ENCODE measurements at places on chromosomes 13 and 19. TPM values are rescaled to one million over a fixed set of nuclear protein-coding genes. Genes with fewer than 3 reads are reported as not detected.

- H3K4me3 ChIP-seq, result no peak overlapping the region
- H3K36me3 ChIP-seq, result no peaks in the 10 kb centered on the region
- H3K4me1 ChIP-seq, result no peaks in the 10 kb centered on the region
- no peak for DNase-seq
These were observed 72.9 kb upstream of the UQCRFS1 start for GRCh38 chr19:29285878-29286277.

DNA sequence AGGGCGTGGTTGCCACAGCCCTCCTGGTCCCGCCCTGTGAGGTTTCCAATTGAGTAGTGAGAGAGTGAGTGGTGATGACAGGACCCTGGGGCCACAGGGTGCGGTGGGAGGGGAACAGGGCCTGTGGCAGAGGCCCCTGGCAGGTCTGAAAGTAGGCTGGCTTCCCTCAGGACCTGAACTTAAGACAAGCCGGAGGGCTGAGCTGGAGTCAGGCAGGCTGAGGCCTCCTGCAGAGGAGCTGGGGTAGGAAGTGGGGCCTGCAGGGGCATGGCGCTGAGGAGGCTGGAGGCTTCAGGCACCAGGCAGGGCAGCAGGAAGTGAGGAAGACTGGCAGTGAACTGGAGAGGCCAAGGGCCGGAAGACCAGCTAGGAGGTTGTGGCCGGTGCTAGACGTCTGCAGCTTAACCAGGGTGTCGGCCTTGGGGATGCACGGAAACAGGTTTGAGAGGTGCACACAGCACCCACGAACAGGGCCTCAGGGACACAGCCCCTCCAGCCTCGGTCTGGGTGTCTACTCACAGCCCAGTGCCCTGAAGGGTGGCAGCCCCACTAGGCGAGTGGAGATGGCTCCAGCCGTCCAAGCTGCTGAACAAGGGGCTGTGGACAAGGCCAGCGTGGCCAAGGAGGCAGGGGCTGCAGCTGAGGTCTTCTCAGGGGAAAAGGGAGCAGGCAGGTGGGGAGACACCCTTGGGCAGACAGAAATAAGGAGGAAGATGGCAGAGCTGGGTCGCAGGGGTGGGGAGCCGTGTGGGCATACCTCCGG, 17.8 kb downstream of the POP4 start:
- H3K4me1 ChIP-seq, result peaks cover 43% of the 10 kb centered on the region
- DNase-seq, result peak; percentile 84
- H3K27ac ChIP-seq, result peak overlapping the region; percentile 82
- no peaks in the 10 kb centered on the region for H3K36me3 ChIP-seq
- no peaks in the 10 kb centered on the region for H3K27me3 ChIP-seq
- H3K4me3 ChIP-seq, result peak overlapping the region; percentile 79

GRCh38 chr13:46183018-46183946, 1.3 kb upstream of the LCP1 start:
- no peak for DNase-seq
- H3K4me1 ChIP-seq, result peaks cover 38% of the 10 kb centered on the region
- peak overlapping the region; percentile 97 for H3K4me3 ChIP-seq
- peaks cover 25% of the 10 kb centered on the region for H3K36me3 ChIP-seq
- peak overlapping the region; percentile 96 for H3K27ac ChIP-seq

GRCh38 chr19:3669947-3670795, 30.1 kb downstream of the PIP5K1C start:
- H3K4me1 ChIP-seq, result peaks cover 21% of the 10 kb centered on the region
- H3K27me3 ChIP-seq, result no peaks in the 10 kb centered on the region
- H3K36me3 ChIP-seq, result peaks cover 4% of the 10 kb centered on the region
- no peak overlapping the region for H3K27ac ChIP-seq
- no peak for DNase-seq

- H3K4me3 ChIP-seq, result no peak within 1 kb of the TSS
- no peaks in the 10 kb centered on the region for H3K27me3 ChIP-seq
- no peak within 1 kb of the TSS for H3K27ac ChIP-seq
- no peaks in the 10 kb centered on the region for H3K4me1 ChIP-seq
- H3K36me3 ChIP-seq, result peaks cover 42% of the 10 kb centered on the region
These were observed at the start of gene ZNF793 for GRCh38 chr19:37506387-37507166. Gene ZNF793 (plus strand): TSS chr19:37506939. CDS start chr19:37523440, 16,501 bp downstream.

Gene SMAD9
- total RNA-seq, result not detected

Gene ANKLE1
- total RNA-seq, result 10.7 TPM

- no peaks in the 10 kb centered on the region for H3K4me1 ChIP-seq
- no peak overlapping the region for H3K27ac ChIP-seq
- H3K27me3 ChIP-seq, result peaks cover 16% of the 10 kb centered on the region
- no peak for DNase-seq
- no peak overlapping the region for H3K4me3 ChIP-seq
- H3K36me3 ChIP-seq, result no peaks in the 10 kb centered on the region
These were observed 44.1 kb upstream of the RFXAP start for GRCh38 chr13:36774931-36775330.

DNA sequence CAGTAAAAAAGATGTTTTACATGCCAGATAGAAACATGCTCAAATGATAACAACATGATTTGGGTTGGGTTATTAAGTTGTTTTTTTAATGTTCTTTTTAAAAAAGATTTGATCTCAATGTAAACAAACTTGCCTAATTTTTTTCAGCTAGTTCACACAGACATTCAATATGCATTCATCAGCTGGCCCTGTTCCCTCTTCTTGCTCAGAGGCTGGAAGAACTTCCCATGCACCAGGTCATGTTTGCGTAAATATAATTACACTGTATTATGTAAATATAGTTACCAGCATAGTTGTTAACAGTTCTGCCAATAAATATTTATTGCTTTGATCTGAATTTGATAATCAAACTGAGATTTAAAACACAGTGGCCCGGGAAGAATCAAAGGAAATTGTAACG, 70.6 kb downstream of the ATP11A start:
- H3K36me3 ChIP-seq, result no peaks in the 10 kb centered on the region
- DNase-seq, result no peak

DNA sequence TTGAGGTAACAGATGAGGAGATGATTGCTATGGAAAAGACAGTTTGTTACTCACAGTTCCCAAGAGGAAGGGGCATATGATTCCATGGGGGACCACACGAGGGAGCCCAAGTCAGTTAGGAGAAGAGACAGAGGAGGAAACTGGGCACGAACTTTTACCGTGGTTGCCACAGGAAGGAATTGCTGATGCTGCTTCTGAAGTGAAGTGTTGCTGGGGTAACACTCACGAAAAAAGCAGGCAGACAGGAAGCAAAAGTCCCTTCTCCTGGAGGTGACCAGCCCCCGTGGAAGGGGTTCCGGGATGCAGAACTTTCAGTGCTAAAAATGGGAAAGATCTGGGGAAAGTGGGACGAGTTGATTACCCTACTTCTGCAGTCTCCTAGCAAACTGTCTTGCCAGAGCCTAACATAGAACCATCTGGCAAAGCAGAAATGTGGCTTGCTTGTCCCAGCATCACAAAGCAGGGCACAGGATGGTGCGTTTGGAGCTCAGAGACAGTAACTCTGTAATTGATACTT, 35.4 kb upstream of the MAP3K10 start:
- peaks cover 4% of the 10 kb centered on the region for H3K4me1 ChIP-seq
- no peak overlapping the region for H3K4me3 ChIP-seq
- H3K36me3 ChIP-seq, result no peaks in the 10 kb centered on the region
- DNase-seq, result peak; percentile 27
- H3K27ac ChIP-seq, result no peak overlapping the region
- H3K27me3 ChIP-seq, result no peaks in the 10 kb centered on the region

GRCh38 chr13:84867246-84867645, 932.0 kb downstream of the SLITRK6 start:
- no peak for DNase-seq
- no peak overlapping the region for H3K4me3 ChIP-seq

DNA sequence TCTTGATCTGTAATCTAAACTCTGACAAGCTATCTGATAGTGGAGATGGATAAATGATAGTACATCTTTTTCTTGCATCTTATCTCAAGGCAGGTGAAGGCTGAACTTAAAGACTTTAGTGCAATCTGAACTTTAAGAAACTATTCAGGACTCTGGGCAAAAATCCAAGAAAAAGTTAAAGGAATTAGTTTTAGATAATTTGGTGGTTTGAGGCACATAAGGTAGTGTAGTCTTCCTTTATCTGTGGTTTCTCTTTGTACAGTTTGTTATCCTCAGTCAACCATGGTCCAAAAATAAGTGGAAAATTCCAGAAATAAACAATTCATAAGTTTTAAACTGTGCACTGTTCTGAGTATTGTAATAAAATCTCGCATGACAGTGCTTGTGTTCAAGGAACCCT, 172.9 kb downstream of the UGGT2 start:
- H3K36me3 ChIP-seq, result no peaks in the 10 kb centered on the region
- no peak overlapping the region for H3K4me3 ChIP-seq
- DNase-seq, result no peak
- H3K27me3 ChIP-seq, result peaks cover 6% of the 10 kb centered on the region
- no peak overlapping the region for H3K27ac ChIP-seq
- no peaks in the 10 kb centered on the region for H3K4me1 ChIP-seq

- no peaks in the 10 kb centered on the region for H3K4me1 ChIP-seq
- H3K27ac ChIP-seq, result no peak overlapping the region
- no peak overlapping the region for H3K4me3 ChIP-seq
These were observed 61.4 kb upstream of the SLITRK1 start for GRCh38 chr13:83943530-83944279.

GRCh38 chr13:37905736-37906135, 36.2 kb upstream of the TRPC4 start:
- no peak overlapping the region for H3K27ac ChIP-seq
- no peaks in the 10 kb centered on the region for H3K36me3 ChIP-seq
- H3K4me3 ChIP-seq, result no peak overlapping the region
- no peak for DNase-seq
- H3K4me1 ChIP-seq, result no peaks in the 10 kb centered on the region

DNA sequence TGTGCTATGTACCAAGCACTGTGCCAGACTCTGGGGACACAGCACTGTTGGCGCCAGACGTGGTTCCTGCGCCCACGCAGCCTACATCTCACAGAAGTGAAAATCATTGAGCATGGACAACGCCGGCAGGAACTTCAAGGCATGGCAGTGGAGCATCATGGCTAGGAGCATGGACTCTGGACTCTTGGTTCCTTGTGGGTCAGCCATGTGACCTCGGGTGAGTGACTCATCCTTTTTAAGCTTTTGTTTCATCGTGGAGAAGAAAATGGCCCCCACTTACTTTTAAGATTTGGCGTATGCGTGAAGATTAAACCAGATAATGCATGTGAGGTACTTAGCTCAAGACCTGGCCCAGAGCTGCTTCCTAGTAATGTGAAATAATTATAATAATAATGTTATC, 988.5 kb downstream of the UQCRFS1 start:
- H3K36me3 ChIP-seq, result no peaks in the 10 kb centered on the region
- DNase-seq, result no peak
- no peak overlapping the region for H3K27ac ChIP-seq
- H3K4me1 ChIP-seq, result no peaks in the 10 kb centered on the region

DNA sequence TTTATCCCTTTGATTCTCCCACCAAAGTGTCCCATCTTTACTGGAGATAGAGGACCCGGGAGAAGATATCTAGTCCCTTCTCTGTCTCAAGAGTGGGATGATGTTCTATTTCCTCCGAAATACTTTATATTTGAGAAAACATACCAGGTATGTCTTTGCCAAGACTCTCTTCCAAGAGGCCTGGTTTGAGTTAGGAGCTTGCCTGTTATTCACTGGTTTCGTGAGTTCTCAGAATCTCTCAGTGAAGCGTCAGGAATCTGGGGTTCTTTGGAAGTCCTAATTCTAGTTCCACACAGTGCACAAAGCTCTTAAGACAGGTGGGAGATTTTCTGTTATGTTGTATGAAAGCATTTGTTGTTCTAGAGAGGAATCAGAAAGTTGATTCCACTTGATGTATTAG, 182.0 kb downstream of the DNAJC15 start:
- no peaks in the 10 kb centered on the region for H3K36me3 ChIP-seq
- no peaks in the 10 kb centered on the region for H3K4me1 ChIP-seq
- no peaks in the 10 kb centered on the region for H3K27me3 ChIP-seq
- H3K4me3 ChIP-seq, result no peak overlapping the region
- no peak overlapping the region for H3K27ac ChIP-seq
- DNase-seq, result no peak

DNA sequence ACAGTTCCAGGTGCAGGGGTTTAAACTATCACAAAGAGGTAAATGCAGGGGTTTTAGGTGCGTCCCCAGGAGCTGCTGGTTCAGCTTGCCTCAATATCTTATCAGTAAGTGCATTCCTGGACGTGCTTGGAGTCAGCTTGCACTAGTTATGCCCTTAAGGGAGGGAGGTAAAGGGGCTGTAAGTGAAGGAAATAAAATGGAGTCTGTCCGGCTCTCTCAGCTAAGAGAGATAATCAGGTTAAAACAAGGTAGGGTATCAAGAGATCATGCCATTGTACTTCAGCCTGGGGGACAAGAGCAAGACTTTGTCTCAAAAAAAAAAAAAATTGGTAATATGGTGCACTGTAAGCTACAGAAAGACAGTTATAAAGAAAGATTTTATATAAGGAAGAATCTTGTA, 69.7 kb downstream of the ZNF100 start:
- no peaks in the 10 kb centered on the region for H3K4me1 ChIP-seq
- H3K27me3 ChIP-seq, result no peaks in the 10 kb centered on the region
- no peak overlapping the region for H3K27ac ChIP-seq

Gene BEST2
- not detected for total RNA-seq

Gene SHANK1
- not detected for total RNA-seq

DNA sequence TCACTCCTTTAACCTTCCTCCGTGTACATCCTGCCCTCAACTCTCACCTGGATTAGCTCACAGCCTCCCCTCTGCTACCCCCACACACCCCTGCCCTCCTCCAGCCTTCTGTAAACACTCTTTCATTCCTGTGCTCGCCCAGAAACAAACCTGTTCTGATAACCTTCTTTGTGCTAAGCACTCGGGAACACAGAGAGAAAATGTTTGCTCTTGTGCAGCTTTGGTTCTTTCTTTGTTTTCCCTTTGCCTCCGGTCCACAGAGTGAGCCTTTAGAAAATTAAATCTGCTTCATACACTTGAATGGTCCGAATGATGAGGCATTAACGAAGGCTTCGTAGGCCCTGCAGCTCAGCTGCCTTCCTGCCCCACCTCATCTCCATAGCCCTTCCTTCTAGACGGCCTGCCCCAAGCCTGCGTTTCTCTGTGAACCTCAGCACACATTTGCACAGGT, 6.6 kb upstream of the ZDHHC20 start:
- DNase-seq, result no peak
- no peaks in the 10 kb centered on the region for H3K36me3 ChIP-seq

Measured in activated CD4-positive, alpha-beta memory T cell treated with anti-CD3 and anti-CD28 coated beads for 36 hours (primary cell).